ENCODE measurements at places on chromosomes 16 and 17.

- no peak for DNase-seq
These were observed 115.1 kb downstream of the ABCA8 start for GRCh38 chr17:68840073-68840472.

- DNase-seq = no peak
These were observed 9.5 kb upstream of the MSL1 start for GRCh38 chr17:40112191-40112711.

DNA sequence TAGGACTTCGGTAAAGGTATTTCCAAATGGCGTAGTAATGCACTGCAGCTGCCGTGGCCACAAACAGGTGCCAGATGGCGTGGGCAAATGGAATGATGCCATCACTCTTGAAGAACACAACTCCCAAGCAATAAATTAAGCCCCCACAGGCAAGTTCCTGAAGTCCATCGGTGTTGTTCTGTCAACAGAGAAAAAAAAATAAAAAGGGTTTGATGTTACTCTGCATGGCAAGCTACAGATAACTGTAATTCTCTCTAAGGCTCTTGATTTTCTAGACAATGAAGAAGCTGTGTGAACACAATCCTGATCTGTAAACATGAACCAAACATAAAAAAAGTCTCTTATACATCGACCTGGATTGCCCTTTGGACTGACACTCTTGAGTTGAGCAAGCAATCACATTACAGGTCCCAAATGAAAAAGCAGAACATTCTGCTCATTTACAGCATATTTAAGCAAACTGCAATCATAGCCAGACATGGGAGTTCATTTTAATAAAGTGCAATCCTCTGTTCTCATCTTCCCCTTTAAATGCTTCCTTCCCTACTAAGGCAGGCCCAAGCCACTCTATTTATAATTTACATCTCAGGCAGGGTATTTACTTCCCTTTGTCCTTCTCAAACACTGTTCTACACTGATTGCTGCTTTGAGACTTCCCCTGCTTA lies 27.1 kb downstream of the MMD start:
- DNase-seq = no peak

DNA sequence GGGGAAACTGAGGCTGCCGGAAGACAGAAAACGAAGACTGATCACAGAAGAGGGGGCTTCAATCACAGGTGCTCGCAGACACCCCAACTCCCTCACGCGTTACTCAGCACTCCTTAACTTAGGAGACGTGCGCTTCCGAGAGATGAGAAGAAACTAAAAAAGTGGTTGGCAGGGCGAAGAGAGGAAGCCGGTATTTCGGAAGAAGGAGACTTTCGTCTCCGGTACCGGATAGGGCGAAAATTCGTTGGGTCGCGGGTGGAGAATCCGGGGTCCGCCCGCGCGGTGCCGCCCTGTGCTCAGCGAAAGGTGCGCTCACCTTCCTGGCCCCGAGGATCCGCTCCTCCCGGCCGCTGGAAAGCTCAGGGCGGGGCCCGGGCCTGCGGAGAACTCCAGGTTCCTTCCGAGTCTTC lies 917 bp upstream of the TBX2 start:
- no peak for DNase-seq

GRCh38 chr16:3306078-3306477 lies 781 bp downstream of the ZNF75A start:
- no peak for DNase-seq

DNA sequence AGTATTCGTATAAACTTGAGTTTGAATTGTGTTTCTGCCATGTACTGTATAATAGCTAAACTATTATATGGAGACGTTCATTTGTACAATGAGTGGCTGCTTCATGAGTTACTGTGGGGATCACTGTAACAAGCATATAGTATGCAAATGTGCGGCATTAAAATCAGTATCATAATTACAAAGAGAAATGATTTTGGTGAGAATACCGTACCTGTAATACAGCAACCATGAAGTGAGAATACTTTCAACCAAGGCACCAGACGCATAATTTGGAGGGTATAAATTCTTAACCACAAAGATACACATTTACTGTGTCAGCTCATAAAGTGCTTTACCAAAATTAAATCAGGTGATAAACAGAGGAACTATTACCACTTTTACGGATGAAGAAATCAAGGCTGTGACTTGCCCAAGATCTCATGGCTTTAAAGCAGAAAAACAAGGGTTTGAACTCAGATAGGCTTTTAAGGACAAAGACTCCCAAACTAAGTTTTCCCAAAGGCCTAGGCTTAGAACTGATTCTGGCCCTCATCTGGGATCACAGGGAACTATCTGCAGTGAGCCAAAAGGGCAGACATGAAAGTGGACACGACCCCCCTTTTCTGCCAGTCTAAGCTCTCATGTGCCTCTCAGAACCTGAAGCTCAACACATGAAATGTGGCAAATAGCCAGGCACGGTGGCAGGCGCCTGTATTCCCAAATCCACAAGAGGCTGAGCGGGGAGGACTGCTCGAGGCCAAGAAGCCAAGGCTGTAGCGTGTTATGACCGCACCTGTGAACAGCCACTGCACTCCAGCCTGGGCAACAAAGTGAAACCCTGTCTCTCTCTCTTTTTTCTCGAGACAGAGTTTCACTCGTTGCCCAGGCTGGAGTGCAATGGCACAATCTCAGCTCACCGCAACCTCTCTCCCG lies 6.4 kb downstream of the RPS15A start:
- DNase-seq = no peak

GRCh38 chr16:26111900-26112299 lies 420.1 kb downstream of the HS3ST4 start:
- DNase-seq = no peak
